ENCODE measurements at places on chromosomes 7 and 10. TPM values are rescaled to one million over a fixed set of nuclear protein-coding genes. Genes with fewer than 3 reads are reported as not detected.

GRCh38 chr7:45032421-45032820 lies 32.4 kb downstream of the CCM2 start:
- H3K27me3 ChIP-seq = no peaks in the 10 kb centered on the region
- no peak for DNase-seq
- H3K27ac ChIP-seq = no peak overlapping the region
- no peak overlapping the region for H3K4me3 ChIP-seq
- H3K4me1 ChIP-seq = no peaks in the 10 kb centered on the region

Gene AKR1C8
- total RNA-seq = not detected

- H3K4me1 ChIP-seq = no peaks in the 10 kb centered on the region
- H3K4me3 ChIP-seq = no peak overlapping the region
- H3K27ac ChIP-seq = no peak overlapping the region
- no peak for DNase-seq
- no peaks in the 10 kb centered on the region for H3K36me3 ChIP-seq
Observed at GRCh38 chr7:147151661-147152060, 1035.1 kb downstream of the CNTNAP2 start.

DNA sequence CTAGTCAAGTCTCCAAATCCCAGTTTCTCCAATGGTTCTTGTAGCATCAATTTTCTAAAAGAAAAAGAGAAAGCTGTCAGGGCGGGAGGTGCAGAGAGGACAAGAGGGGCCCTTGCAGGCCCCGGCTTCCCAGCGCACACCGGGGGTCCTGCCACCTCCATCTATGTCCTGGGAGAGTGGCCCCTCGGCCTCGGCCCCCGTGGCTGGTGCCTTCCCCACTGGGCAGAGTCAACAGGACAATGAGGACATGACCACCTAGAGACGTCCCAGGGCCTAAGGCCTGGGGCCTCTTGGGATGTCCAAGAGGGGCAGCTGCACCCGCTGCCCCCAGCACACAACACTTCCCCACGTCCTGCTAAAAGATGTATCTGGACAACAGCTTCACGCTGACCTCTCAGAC lies 5.9 kb downstream of the COX19 start:
- no peak for DNase-seq
- H3K4me3 ChIP-seq = no peak overlapping the region
- no peaks in the 10 kb centered on the region for H3K4me1 ChIP-seq
- no peak overlapping the region for H3K27ac ChIP-seq
- peaks cover 6% of the 10 kb centered on the region for H3K36me3 ChIP-seq
- no peaks in the 10 kb centered on the region for H3K27me3 ChIP-seq

DNA sequence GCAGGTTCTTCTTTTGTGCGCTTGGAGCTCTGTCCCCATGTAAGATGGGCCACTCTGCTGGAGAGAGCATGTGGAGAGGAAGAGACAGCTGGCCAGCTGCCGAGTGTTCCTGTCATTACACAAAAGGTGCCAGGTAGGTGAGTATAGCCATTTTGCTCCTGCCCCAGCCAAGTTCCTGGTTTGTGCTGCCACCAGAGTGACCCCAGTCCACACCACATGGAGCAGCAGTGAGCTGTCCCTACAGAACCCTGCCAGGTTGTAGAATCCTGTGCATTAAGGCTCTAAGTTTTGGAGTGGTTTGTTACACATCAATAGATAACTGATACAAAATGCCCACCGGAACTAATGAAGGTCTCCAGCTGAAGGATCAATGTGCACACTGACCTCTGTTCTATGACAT lies 84.6 kb upstream of the GHITM start:
- no peaks in the 10 kb centered on the region for H3K27me3 ChIP-seq
- H3K36me3 ChIP-seq = no peaks in the 10 kb centered on the region
- no peak overlapping the region for H3K4me3 ChIP-seq
- DNase-seq = no peak

DNA sequence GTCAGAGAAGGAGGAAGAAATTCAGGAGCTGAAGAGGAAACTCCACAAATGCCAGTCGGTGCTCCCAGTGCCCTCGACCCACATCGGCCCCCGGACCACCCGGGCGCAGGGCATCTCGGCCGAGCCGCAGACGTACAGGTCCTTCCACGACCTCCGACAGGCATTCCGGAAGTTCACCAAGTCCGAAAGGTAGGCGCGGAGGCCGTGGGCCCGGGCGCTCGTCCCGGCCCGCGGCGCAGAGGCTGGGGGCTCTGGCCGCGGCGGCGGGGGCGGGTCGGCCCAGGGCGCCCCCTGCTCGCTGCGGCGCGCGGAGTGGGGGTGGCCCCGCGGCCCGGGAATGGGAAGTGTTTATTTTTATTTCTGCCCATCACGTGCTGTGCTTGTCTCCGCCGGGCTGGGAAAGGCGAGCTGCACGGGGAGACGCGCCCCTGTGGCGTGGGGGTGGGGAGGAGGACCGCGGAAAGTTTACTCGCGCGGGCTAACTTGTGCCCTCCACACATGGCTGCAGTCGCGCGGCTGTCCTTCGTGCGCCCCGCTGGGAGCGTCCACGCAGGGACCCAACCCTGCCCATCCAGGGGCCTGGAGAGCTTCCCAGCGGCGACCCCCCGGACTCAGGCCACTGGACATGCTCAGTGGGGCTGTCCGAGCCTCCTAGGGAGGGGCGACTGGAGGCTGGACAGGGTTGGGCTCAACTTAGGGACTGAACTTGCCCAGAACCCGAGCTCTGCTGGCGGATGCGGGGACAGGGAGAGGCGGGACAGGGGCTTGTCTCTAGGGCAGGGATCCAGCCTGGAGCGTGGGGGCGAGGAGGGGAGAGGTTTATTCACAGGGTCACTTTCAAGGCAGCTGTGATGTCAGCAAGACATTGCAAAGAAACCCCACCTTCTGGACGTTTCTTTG lies 82.6 kb upstream of the PRKG1 start:
- peak; percentile 89 for DNase-seq
- H3K27me3 ChIP-seq = no peaks in the 10 kb centered on the region
- peak overlapping the region; percentile 99 for H3K4me3 ChIP-seq

Gene GPNMB
- total RNA-seq = 129 TPM

GRCh38 chr7:138116141-138116540 lies 39.9 kb downstream of the AKR1D1 start:
- DNase-seq = no peak
- no peaks in the 10 kb centered on the region for H3K27me3 ChIP-seq
- H3K4me3 ChIP-seq = no peak overlapping the region
- no peaks in the 10 kb centered on the region for H3K4me1 ChIP-seq

Gene GDF2
- total RNA-seq = not detected

GRCh38 chr10:4546500-4546899 lies 279.5 kb upstream of the AKR1E2 start:
- H3K27ac ChIP-seq = no peak overlapping the region
- no peak for DNase-seq
- no peaks in the 10 kb centered on the region for H3K36me3 ChIP-seq

DNA sequence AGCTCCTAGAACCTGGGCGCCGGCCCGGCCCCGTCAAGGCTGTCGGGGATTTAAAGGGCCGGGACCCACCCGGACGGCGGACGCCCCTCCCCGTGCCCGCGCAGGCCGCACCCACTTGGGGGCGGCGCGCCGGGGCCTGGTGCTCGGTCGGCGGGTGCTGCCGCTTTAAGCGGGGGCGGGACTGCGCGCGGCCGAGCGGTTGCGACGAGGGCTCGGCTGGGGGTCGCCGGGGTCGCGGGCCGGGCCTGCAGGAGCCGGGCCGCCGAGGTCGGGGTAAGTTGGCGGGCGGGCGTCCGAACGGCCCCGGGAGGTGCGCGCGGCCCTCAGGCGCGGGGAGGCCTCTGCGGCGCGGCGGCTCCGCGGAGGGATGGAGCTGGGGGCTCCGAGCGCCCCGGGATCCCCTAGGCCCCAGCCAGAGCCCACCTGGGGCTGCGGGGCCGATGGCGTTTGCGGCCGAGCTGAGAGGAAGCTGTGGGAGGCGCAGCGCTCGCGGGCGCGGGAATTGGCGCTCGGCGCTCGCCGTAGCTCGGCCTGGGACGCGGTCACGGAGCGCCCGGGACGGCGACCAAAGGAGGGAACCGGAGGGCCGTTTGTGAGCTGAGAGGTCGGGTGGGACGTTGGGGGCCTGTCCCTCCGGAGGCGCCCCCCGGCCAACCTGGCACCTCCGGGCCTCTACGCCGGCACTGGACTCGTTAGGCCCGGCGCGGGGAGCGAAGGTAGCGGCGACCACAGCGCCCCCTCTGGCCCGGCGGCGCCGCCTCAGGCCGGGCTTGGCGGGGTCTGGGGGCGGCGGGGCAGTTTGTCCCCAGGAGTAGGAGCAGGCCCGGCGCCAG lies at the start of gene TRRAP:
Gene TRRAP (plus strand): TSS at position 168 of the 833 bp plus-strand sequence. CDS start 2,619 bp downstream, outside the sequence.
- peak; percentile 92 for DNase-seq
- H3K27me3 ChIP-seq = no peaks in the 10 kb centered on the region
- H3K4me3 ChIP-seq = peak within 1 kb of the TSS; percentile 99
- no peaks in the 10 kb centered on the region for H3K36me3 ChIP-seq
- peak within 1 kb of the TSS; percentile 94 for H3K27ac ChIP-seq

GRCh38 chr7:22234227-22234626 lies 122.7 kb downstream of the RAPGEF5 start:
- H3K27me3 ChIP-seq = no peaks in the 10 kb centered on the region
- DNase-seq = no peak
- H3K36me3 ChIP-seq = no peaks in the 10 kb centered on the region

- H3K4me3 ChIP-seq = no peak overlapping the region
- no peaks in the 10 kb centered on the region for H3K36me3 ChIP-seq
- no peak for DNase-seq
Observed at GRCh38 chr10:110200503-110200902, 6.9 kb upstream of the MXI1 start.

- H3K36me3 ChIP-seq = no peaks in the 10 kb centered on the region
- H3K27me3 ChIP-seq = no peaks in the 10 kb centered on the region
- no peak for DNase-seq
- no peak overlapping the region for H3K27ac ChIP-seq
- H3K4me1 ChIP-seq = no peaks in the 10 kb centered on the region
Observed at GRCh38 chr7:129498021-129498420, 4.3 kb upstream of the SMKR1 start.

DNA sequence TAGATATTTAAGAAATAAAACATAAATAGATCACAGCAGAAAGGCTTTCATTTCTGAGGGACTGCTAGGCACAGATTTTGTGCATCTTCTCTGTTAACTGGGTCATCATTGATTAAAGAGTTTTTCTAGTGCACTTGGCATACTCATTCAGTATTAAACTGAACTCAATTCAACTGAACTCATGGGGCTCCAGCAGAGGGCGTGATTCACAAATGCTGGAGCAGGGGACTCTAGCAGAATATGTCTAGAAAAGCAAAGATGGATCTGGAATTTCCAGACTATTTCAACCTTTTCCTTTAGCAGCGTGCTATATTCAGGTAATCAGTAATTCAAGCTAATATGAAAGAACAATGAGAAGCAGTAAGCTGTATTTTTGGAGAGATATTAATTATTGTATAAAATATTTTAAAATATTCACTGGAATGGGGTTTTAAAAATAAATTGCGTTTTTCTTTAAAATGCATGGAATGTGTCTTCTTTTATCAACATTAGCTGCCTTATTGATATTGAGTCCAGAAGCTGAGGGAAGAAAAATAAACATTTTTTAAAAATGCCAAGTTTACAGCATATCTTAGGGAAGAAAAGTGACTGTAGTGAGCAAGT lies 296.8 kb upstream of the CACNA2D1 start:
- DNase-seq = no peak
- no peaks in the 10 kb centered on the region for H3K36me3 ChIP-seq
- no peak overlapping the region for H3K27ac ChIP-seq
- H3K4me1 ChIP-seq = no peaks in the 10 kb centered on the region
- no peaks in the 10 kb centered on the region for H3K27me3 ChIP-seq

DNA sequence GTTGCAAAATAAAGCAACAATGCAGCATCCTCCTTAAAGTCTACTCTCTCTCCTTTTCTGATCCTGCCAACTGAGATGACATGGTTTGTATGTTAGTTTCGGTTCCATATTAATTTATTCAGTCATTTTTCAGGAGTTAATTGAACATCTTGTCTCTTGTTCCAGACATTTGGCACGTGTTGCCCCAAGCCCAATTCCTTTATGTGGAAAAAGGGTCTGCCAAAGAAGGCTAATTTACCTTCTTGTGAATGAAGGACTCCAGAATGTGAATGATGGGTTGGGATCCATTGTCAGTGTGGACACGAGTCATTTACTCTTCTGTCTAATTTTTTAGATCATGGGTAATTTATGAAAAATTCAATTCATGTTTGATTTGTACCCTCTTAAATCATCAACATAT lies 350.9 kb upstream of the LRGUK start:
- H3K4me3 ChIP-seq = no peak overlapping the region
- no peak for DNase-seq
- H3K4me1 ChIP-seq = no peaks in the 10 kb centered on the region
- no peak overlapping the region for H3K27ac ChIP-seq

DNA sequence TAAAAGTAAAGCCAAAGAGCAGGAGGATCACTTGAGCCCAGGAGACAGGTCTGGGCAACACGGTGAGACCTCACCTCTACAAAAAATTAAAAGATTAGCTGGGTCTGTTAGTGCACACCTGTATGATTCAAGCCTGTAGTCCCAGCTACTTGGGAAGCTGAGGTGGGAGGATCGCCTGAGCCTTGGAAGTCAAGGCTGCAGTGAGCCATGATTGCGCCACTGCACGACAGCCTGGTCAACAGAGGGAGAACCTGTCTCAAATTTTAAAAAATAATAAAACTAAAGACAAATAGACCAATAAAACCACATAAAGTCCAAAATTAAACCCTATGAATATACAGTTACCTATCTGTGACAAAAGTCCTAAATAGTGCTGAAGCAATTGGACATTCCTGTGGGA lies 3.2 kb downstream of the LMBR1 start:
- H3K4me1 ChIP-seq = no peaks in the 10 kb centered on the region
- H3K27ac ChIP-seq = no peak overlapping the region
- H3K36me3 ChIP-seq = no peaks in the 10 kb centered on the region
- no peak for DNase-seq

Measured in aorta (tissue), 5 donors.